Posterior vena cava (tissue), 2 donors: ENCODE measurements at places on chromosomes 3 and 15. TPM values are rescaled to one million over a fixed set of nuclear protein-coding genes. Genes with fewer than 3 reads are reported as not detected.
A peak's percentile ranks its signal among the peaks of the same experiment; 100 is the strongest.

GRCh38 chr3:63874769-63875168 is 11.1 kb downstream of the ATXN7 start:
- DNase-seq = no peak

CRYGS gene
- 1.9 TPM for total RNA-seq

ECE2 gene
- not detected for total RNA-seq

DNA sequence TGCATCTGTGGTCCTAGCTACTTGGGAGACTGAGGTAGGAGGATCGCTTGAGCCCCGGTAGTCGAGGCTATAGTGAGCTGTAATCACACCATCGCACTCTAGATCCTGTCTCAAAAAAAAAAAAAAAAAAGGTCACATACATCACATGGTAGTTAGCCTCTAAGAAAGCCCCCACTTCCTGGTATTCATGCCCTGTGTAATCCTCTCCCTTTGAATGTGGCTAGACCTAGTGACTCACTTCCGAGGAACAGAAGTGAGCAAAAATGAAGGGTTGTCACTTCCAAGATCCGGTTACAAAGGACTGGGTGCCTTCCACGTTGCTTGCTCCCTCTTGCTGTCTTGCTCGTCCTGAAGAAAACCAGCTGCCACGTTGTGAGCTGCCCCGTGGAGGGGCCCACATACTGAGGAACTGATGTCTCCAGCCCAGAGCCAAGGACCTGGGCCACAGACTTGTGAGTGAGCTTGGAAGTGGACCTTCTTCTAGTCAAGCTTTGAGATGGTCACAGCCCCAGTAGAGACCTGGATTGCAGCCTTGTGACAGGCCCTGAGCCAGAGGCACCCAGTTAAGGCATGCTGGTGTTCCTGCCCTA is 12.6 kb upstream of the LCTL start:
- DNase-seq = no peak

- peak; percentile 70 for DNase-seq
Observed at GRCh38 chr15:101449471-101450402, 39.8 kb downstream of the PCSK6 start.

GNAT1 gene
- not detected for total RNA-seq

HGD gene
- 0.83 TPM for total RNA-seq

GRCh38 chr3:40341671-40342070 is 32.2 kb downstream of the EIF1B start:
- no peak for DNase-seq

DNA sequence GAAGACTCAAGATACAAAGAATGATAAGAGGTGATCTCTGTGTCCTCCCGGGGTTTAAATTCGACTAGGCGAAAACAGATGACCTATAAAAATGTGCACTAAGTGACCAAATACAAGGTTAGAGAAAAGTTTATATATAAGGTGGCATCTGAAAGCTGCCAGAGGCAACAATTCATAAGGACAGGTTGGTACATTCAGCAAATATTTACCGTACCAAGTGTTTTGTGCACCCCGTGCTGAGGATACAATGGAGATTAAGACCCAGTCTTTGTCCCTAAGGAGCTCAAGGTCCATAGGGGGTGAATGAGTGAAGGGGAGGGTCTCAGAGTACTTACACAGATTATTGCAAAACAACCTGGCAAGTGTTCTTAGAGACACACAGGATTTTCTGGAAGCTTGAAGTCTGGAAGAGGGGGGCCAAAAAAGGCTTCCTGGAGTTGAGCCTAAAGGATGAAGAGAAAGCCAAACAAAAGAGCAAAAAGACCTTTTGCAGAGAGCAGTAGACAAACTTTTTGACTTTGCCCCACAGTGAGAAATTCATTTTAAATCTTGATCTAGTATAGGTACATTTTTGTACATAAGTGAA is 71.4 kb upstream of the LRIG1 start:
- no peak for DNase-seq

DNA sequence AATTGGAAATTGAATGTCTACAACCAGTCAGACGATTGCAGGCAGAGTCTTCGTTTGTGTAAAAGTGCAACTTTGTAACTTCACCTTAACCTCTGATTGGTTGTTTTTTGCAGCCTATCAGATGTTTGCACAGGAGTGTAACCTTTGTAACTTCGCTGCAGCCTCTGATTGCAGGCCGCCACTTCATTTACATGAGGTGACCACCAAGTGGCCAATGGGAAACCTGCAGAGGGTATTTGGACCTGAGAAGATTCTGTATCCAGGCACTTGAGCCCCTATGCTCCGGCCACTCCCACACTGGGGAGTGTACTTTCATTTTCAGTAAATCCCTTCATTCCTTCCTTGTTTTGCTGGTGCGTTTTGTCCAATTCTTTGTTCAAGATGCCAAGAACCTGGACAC is 68.1 kb upstream of the PFN2 start:
- no peak for DNase-seq

SAMMSON gene
- total RNA-seq = 0.28 TPM

GRCh38 chr3:184666442-184666841 is 45.4 kb downstream of the MAGEF1 start:
- no peak for DNase-seq

GRCh38 chr15:92733090-92733933 is 77.7 kb upstream of the FAM174B start:
- no peak for DNase-seq

DNA sequence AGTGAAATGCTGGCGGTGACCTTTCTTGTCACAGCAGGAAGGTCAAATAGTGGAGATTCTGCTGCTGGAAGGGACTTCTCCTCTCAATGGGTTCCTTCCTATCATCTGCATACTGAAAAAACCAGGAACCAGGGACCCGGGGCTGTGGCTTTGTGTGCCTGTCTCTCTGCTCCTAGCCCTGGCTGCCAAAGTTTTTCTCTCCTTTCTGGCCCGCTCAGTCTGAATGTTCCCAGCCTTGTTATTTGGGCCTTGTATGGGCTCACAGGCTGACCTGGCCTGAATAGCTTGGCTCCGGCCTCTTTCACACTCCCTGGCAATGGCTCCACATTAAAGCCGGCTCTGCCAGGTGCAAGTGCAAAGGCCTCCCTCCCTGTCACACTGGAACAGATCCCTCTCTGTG is 94.7 kb downstream of the LRIG1 start:
- DNase-seq = no peak

- DNase-seq = no peak
Observed at GRCh38 chr3:159187706-159188105, 385.9 kb downstream of the MFSD1 start.

GRCh38 chr3:147773116-147773630 is 364.0 kb downstream of the ZIC1 start:
- DNase-seq = no peak

GRCh38 chr15:50189633-50190032 is 7.6 kb downstream of the SLC27A2 start:
- no peak for DNase-seq

ESYT3 gene
- total RNA-seq = 0.43 TPM

DNA sequence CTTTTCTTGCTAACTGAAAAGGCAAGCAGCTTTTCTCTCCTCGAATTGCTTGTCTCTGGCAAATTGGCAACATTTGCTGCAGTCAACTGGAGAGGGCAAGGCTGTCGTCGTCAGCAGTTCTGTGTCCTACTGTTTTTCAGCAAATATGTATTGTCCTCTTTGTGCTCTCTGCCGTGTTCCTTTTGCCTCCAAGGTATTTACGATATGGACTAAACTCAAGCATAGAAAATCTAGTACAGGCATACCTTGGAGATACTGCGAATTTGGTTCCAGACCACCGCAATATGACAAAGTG is 558 bp upstream of the SLC30A4 start:
- DNase-seq = no peak

DNA sequence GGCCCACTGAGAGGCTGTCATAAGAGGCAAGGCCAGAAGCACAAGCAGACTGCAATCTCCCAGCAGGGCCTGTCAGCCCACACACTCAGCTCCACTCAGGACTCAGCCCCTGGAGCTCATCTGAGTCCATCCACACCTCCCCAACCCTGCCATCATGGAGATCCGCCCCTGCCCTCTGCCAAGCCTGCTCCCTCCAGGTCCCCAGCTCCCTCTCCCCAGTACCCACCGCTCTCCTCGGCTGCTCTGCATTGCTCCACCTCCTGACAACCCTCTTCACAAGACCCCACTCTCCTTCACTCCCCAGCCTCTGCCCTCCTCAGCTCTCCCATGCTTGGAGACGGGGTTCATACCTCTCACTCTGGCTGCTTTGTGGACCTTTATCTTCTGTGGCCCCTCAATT is 11.1 kb downstream of the POC1A start:
- no peak for DNase-seq
